ENCODE measurements at places on chromosomes 12 and 14.
A peak's percentile ranks its signal among the peaks of the same experiment; 100 is the strongest.

DNA sequence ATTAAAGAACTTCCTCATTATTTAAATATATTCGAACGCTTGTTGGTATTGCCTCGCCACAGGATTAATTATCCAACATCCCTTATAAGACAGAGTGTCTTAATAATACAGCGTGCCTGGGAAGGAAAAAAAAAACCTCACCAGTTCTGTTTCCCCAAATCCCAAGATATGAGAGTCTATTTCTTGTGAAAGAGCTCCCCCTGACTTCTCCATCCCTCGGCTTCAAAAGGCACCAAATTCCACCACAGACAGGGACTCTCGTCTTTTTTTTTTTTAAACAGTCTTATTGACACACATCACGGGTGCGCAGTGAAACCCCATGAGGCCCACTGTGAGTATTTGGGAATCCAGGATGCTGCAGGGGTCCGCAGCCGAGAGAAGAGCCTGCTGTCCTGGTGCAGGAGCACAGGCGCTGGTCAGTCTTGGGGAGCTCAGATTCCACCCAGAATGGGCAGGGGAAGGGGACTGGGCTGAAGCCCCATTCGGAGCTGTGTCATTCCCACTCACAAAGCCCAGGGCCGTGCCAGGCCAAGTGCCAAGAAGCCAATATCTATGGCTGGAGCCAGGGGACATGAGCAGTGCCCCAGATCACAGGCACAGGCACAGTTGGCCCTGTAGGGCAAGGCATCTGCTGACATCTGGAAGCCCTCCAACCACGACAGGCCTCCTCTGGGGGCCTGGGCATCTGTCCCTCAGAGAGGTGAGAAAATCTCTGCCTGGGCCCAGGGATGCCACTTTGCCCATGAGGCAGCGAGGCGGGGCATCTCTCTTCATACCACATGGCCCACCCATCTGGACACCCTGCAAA, 71.9 kb downstream of the BCL11B start:
- DNase-seq, result no peak

GRCh38 chr12:121543786-121544185, 37.0 kb downstream of the KDM2B start:
- no peak for DNase-seq

DNA sequence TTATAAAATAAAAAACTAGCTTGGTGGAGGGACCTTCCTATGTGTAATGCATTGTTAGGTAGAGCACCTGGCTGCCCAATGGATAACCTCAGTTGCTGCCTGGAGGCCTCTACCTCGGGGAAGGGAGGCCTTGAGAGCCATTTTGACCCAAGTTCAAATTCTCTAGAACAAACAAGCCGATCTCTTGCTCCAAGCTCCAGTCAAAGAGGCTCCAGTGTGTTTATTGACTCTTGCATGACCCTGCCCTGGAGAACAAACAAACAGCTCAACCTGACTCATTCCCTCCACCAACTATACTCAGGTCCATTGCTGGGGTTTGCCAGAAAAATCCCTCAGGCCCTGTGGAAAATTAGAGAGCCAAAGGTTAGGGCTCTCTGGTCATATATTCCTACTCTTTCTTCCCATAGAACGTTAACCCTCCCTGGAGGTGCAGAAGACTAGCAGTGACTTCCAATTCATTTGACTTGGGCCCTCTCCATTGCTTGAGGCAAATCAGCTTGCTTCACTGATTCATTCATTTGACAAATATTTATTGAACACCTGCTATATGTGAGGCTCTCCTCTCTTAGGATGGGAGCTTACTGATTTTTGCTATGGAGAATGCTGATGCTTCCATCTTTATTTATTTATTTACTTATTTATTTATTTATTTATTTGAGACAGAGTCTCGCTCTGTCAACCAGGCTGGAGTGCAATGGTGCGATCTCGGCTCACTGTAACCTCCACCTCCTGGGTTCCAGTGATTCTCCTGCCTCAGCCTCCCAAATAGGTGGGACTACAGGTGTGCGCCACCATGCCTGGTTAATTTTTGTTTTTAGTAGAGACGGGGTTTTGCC, 73.7 kb upstream of the CISTR start:
- DNase-seq, result no peak

DNA sequence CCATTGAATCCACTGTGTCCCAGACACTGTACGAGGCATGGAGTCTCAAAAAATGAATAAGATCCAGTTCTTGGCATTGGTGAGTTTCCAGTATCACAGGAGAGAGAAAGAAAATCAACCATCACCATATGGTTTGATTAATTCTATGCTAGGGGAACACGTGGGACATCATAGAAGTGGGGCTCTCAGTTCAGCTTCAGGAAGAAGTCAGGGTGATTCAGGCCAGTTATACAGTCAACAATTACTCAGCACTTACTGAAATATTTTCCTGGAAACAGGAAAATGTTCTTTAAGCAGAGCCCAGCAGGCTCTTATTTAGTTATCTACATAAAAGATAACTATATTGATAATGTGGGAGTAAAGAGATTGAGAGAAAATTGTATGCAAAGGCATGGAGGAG, 407.2 kb downstream of the NOVA1 start:
- DNase-seq, result no peak

- peak; percentile 68 for DNase-seq
Observed at GRCh38 chr12:64611341-64612284, 1.3 kb downstream of the RASSF3 start.

- DNase-seq, result peak; percentile 33
Observed at GRCh38 chr12:32107359-32108267, 966 bp downstream of the BICD1 start.

DNA sequence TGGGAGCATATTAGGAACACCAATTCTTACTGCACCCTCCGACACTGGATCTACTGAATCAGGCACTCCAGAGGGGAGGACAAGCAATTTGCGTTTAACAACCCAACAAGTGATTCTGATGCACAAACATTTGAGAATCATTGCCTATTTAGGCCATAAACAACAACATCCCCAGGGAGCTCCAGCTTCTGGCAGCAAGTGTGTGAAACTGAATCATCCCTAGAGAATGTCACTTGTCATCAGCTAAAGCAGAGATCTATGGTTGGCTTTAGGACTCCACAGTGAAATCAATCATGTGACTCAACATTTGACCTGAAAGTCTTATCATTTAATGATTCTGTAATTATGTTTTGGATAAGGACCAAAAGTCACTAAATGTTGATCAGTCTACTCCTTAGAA, 505.0 kb upstream of the FLRT2 start:
- no peak for DNase-seq

DNA sequence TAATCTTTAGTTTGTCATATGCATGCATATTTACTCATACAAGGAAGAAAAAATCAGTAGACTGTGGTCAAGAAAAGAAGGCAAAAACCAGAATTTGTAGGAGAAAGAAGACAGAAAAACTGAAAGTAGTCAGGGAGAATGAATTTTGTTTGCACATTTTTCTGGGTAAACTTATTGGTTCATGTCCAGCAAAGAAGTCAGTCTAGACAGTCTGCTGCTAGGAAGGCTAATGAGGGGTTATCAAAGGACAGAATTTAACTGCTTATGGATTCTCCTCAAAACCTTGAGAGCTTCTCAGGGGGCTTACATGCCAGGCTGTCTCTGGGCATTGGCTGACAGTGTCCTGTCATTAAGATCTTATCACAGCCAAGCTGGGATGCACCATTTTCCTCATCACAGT, 293.9 kb downstream of the RPAP3 start:
- no peak for DNase-seq

DNA sequence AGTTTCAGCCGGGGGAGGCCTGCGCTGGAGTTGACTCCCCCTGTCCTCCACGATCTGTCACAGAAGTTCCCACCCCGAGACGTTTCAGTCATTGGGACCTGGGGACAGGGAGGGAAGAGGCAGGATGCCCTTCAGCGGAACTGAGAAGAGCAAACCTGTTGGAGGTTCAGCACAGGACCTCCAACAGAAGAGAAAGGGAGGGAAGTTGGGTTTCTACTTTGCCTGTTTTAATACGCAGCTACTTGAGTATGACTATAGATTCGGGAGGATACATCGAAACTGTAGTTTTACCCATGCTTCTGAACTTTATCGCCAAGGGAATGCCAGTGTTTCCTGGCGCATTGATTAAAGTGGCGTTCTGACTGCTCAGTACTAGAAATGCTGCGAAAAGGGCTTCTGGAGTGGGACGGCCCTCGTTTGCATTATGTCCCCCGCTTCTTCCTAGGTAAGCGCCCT, 2.3 kb upstream of the DUSP6 start:
- no peak for DNase-seq

- no peak for DNase-seq
Observed at GRCh38 chr12:120283318-120283717, 8.4 kb downstream of the RNU4-2 start.

GRCh38 chr12:91074154-91074709, 16.4 kb upstream of the KERA start:
- no peak for DNase-seq

- peak; percentile 68 for DNase-seq
Observed at GRCh38 chr14:90495357-90496276, 98.8 kb downstream of the CALM1 start.

GRCh38 chr14:104157016-104157928, 18.9 kb downstream of the KIF26A start:
- no peak for DNase-seq

- DNase-seq, result no peak
Observed at GRCh38 chr14:92426237-92426636, 87.3 kb upstream of the RIN3 start.

GRCh38 chr12:25382311-25383106, 131.8 kb upstream of the KRAS start:
- DNase-seq, result no peak

DNA sequence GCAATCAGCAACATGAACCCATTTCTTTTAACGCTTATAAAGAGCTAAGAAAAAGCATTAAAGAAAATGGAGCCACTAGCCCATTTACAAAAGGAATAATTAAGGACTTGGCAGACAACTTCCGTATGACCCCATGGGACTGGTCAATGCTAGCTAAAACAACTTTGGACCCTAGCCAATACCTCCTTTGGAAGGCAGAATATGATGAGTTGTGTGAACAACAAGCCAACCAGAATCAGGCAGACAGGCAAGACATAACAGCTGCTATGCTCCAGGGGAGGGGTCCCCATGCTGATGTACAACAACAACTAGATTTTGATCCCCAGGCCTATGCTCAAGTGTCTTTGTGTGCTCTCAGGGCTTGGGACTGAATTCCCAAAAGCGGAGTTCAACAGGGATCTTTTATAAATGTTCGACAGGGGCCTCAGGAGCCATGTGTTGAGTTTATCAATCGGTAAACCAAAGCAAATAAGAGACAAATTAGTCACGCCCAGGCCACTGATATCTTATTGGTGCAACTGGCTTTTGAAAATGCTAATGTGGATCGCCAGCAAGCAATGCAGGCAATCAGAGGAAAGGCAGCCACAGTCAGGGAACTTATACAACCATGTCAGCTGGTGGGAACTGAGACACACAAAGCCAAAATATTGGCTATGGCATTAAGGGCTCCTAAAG, 254.4 kb upstream of the DIO2 start:
- no peak for DNase-seq

DNA sequence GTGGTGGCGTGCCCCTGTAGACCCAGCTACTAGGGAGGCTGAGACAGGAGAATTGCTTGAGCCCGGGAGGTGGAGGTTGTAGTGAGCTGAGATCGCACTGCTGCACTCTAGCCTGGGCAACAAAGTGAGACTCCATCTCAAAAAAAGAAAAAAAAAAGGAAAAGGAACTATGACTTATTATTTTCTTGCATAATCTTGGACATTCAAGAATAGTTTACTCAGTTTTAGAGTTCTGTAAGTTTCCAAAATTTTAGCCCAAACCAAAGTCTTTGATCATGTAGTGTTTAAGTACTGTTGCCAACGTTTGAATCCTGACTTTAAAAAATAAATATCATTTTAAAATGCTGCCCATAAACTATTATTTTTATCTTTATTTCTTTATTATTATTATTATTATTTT, 6.2 kb downstream of the PSMA6 start:
- no peak for DNase-seq

- no peak for DNase-seq
Observed at GRCh38 chr12:92736605-92737004, 33.8 kb downstream of the PLEKHG7 start.

DNA sequence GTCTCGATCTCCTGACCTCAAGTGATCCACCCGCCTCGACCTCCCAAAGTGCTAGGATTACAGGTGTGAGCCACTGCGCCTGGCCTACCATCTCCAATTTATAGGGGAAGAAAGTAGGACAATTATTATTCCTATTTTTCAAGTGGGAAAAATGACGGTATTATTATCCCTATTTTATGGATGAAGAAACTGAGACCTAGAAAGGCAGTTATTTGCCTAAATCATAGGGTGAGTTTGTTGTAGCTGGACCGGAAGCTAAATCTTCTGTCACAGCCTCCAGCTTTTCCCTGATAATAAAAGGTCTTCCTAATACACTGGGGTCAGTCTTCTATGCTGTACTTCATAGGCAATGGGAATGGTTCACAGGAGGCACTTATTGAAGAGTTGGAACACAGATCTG, 13.8 kb downstream of the SLC7A8 start:
- DNase-seq, result no peak
